WTC11 (cell line): ENCODE measurements at places on chromosomes 7 and 10. TPM values are rescaled to one million over a fixed set of nuclear protein-coding genes. Genes with fewer than 3 reads are reported as not detected.

Gene MOGAT3
- total RNA-seq, result 0.81 to 0.92 TPM (median 0.82 TPM) in 3 replicates

Gene ANKRD61
- total RNA-seq, result not detected in 3 replicates

Gene OPN4
- not detected in 3 replicates for total RNA-seq

Gene RADIL
- total RNA-seq, result 8.6 to 12.1 TPM (median 11.1 TPM) in 3 replicates

Gene TFEC
- 0.07 to 0.17 TPM in 2 of 3 replicates, not detected in the other for total RNA-seq

Gene FEZF1
- 11.1 to 20.0 TPM (median 11.6 TPM) in 3 replicates for total RNA-seq

Gene LEP
- not detected in 3 replicates for total RNA-seq

Gene GPR141
- 0.96 to 1.8 TPM (median 1.3 TPM) in 3 replicates for total RNA-seq

Gene ACSM6
- 0.11 to 0.14 TPM in 2 of 3 replicates, not detected in the other for total RNA-seq

Gene SLC37A3
- total RNA-seq, result 48.2 to 54.8 TPM (median 48.7 TPM) in 3 replicates

Gene TSPAN13
- 30.4 to 32.7 TPM (median 32.0 TPM) in 3 replicates for total RNA-seq

Gene PDZD7
- 1.9 to 2.7 TPM (median 2.6 TPM) in 3 replicates for total RNA-seq

Gene TAS2R39
- total RNA-seq, result not detected in 3 replicates

Gene LRRC18
- total RNA-seq, result not detected in 3 replicates

Gene FAM25G
- not detected in 3 replicates for total RNA-seq

Gene RBP4
- 1.8 to 2.7 TPM (median 2.2 TPM) in 3 replicates for total RNA-seq

Gene AGAP4
- 21.2 to 25.8 TPM (median 22.8 TPM) in 3 replicates for total RNA-seq

Gene CRHR2
- 0.09 to 0.25 TPM (median 0.22 TPM) in 3 replicates for total RNA-seq

Gene MDFIC
- total RNA-seq, result 7.4 to 8.4 TPM (median 8.3 TPM) in 3 replicates

Gene CHST3
- 5.6 to 7.0 TPM (median 5.9 TPM) in 3 replicates for total RNA-seq

Gene FUOM
- total RNA-seq, result 31.3 to 40.5 TPM (median 33.8 TPM) in 3 replicates

Gene C10orf53
- total RNA-seq, result not detected in 3 replicates

Gene LLCFC1
- total RNA-seq, result not detected in 3 replicates

Gene SLIT1
- 1.1 to 1.6 TPM (median 1.4 TPM) in 3 replicates for total RNA-seq

Gene PPP1R17
- total RNA-seq, result 1.5 to 2.6 TPM (median 1.6 TPM) in 3 replicates

Gene INHBA
- total RNA-seq, result 0.16 to 1.0 TPM (median 0.44 TPM) in 3 replicates

Gene ELOVL3
- total RNA-seq, result 0.17 to 0.46 TPM (median 0.34 TPM) in 3 replicates

Gene CRTAC1
- 1.1 to 1.7 TPM (median 1.2 TPM) in 3 replicates for total RNA-seq

Gene AOAH
- total RNA-seq, result 0.31 to 0.34 TPM in 2 of 3 replicates, not detected in the other

Gene SPDYE16
- not detected in 3 replicates for total RNA-seq

Gene TCAF2
- 0.15 to 0.21 TPM (median 0.21 TPM) in 3 replicates for total RNA-seq

Gene DLX5
- total RNA-seq, result not detected in 3 replicates

Gene OR2A7
- total RNA-seq, result 6.3 to 9.9 TPM (median 9.4 TPM) in 3 replicates
